ENCODE measurements at places on chromosomes 5 and 9.

GRCh38 chr5:42168091-42168670 lies 243.1 kb downstream of the FBXO4 start:
- DNase-seq = no peak

- DNase-seq = no peak
Measured at GRCh38 chr5:132823481-132824050, 6.9 kb downstream of the SHROOM1 start.

DNA sequence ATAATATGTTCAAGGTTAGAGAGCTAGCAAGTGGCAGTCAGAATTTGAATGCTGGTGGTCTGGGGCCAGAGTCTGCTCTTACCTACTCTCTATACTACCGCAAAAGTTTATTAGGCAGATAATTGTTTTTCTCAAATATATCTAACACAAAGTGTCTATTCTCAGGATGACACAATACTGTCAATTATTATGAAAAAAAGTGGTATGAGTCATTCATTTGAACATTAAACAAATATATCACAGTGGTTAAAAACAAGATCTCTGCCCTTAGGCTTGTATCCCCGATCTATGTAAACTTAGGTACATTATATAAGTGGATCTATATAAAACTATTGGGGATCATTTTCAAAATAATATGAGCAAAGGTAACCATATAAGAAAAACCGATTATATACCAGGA lies 354.9 kb downstream of the CETN3 start:
- no peak for DNase-seq

- no peak for DNase-seq
Measured at GRCh38 chr5:11182441-11183080, 421.5 kb upstream of the DAP start.

DNA sequence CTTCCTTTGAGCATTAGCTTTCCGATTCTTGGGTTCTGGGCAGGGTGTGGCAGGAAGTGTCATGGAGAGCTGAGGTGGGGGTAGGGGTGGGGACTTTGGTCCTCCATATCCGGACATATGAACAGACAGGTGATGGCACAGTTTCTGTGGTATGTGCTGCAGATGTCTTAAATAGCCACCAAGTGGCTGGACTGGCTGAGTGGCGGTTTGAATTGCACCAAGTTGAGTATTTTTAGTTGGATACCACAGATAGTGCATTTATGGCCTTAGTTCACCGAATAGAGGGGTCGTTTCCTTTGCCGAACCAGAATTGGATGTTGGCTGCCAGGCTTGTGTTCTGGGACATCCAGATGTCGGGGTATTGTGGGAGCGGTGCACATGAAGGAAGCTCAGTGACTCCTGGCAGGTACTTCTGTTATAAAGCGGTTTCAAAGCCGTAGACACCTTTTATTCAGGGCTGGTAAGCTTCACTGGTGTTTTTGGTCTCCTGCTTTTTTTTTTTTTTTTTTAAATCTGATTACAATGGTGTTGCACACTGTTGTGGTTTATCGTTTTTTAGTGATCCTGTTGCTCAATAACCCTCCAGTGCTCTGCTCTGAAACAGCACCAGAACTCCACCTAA lies 15.1 kb upstream of the TNFAIP8 start:
- no peak for DNase-seq

DNA sequence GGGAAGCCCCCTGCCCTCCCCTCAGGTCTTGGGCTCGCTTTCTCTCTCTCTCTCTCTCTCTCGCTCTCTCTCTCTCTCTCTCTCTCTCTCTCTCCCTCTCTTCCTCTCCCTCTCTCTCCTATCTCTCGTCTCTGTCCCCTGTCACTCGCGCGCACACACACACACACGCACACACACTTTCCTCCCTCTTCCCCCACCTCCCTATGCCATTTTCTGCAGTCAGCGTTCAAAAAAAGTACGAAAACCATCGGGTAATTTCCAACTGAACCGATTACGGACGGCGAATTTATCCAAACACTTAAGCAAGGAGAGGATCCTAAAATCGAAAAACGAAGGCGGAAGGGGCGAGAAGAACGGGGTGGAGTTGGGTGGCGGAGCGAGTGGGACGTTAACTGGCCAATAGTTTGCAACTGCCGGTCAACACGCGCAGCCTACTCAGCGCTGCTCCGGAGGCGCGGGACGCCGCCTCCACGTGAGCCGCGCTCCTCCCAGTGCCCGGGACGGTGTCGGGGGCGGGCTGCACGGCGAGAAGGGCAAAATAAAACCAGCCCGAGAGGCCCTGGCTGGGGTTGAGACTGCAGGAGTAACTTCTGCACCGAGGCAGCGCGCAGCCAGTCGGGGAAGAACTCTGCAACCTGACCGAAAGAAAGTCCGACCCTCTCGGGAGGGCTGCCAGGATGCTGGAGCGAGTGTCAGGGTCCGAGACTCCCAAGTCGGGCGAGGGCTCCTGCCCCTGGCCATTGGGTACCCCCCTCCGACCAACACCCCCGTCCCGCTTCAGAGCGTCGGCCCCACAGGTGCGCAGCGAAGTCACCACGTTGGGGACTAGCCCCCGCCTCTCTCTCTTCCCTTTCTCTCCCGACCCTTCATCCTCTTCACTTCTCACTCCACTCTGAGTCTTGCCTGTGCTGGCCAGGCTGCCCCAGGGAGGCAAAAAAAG lies 24.9 kb upstream of the ELAVL2 start:
- no peak for DNase-seq

GRCh38 chr5:8033261-8033660 lies 164.3 kb downstream of the MTRR start:
- DNase-seq = no peak

GRCh38 chr9:120071760-120072159 lies 508.2 kb downstream of the CDK5RAP2 start:
- no peak for DNase-seq

- no peak for DNase-seq
Measured at GRCh38 chr5:73022471-73023169, 66.8 kb downstream of the FCHO2 start.

All from activated T-cell treated with anti-CD3 and anti-CD28 coated beads, Interleukin-2, amount 50 U/mL, for 48 hours (primary cell).